ENCODE measurements at places on chromosomes 3 and 15.
A peak's percentile ranks its signal among the peaks of the same experiment; 100 is the strongest.

GRCh38 chr3:73597476-73597875 is 27.3 kb downstream of the PDZRN3 start:
- DNase-seq, result no peak

- peak; percentile 32 for DNase-seq
These were observed 18.3 kb downstream of the DUOX2 start for GRCh38 chr15:45095661-45096060.

DNA sequence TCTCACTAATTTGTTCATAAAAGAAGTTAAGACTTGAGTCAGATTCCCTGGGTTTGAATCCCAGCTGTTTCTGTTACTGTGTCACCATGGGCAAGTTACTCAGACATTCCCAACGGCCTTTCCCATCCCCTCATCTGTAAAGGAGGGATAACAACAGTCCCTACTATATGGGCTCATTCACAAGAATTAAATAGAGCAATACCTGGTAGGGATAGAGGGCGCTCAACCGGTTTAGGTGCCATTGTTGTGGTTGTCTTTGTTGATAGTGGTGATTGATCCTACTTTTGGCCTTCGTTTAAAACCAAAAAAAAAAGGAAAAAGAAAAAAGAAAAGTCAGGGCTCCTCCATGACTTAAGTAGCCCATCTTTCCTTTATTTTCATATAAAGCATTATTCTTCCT is 563.1 kb downstream of the GRM7 start:
- no peak for DNase-seq

GRCh38 chr3:109382588-109382987 is 45.2 kb upstream of the DPPA4 start:
- no peak for DNase-seq

- no peak for DNase-seq
These were observed 316.7 kb upstream of the AGTR1 start for GRCh38 chr3:148381051-148381450.

- DNase-seq, result peak; percentile 69
These were observed 202.8 kb downstream of the SV2B start for GRCh38 chr15:91302588-91303439.

GRCh38 chr15:76386926-76387325 is 50.4 kb downstream of the ISL2 start:
- DNase-seq, result no peak

- DNase-seq, result peak; percentile 84
These were observed 560 bp downstream of the ST6GAL1 start for GRCh38 chr3:186930641-186931531.

DNA sequence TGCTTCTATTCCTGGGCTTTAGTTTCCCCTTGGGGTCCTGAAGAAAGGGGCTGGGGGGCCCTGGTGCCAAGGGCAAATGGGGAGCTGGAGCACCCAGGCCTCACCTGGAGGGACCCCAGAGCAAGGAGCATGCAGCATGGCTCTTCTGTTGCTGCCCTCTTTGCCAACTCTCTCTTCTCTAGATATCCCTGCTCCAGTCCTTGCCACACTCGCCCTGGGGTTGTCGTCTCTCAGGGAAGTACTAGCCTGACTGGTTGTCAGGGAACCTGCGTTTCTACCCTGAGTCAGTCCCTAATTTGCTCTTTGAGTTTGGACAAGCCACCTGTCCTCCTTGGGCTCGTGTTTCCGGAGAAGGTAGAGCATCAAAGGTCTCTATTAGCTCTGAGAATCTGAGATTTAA is 63.7 kb upstream of the UBE2Q2 start:
- DNase-seq, result peak; percentile 26

GRCh38 chr15:61057830-61058529 is 171.1 kb downstream of the RORA start:
- no peak for DNase-seq

DNA sequence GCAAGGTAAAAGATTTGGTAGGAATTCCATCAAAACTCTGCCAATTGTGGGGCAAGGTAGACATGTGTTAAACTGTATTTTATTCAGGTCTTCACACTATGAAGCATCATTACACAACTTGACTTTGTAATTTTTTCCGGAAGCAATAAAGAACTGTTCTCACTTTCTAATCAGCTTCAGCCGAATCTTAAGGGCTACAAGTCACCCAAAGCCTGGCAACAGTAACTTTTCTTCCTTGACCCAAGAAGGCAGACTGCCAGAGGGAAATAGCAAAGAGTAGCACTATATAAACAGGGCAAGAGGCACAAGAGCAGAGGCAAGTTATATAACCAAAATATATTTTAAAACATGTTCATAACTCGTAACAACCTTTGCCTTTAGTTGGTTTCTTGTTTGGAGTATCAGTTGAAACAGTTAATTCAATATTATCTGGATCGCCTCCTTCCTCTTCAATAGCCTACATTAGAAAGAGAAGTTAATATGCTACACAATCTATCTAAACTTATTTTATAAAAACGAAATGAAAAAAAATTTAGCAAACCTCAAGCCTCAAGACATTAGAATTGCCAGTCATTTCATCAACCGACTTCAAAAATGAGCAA is 1.4 kb downstream of the SLTM start:
- no peak for DNase-seq

DNA sequence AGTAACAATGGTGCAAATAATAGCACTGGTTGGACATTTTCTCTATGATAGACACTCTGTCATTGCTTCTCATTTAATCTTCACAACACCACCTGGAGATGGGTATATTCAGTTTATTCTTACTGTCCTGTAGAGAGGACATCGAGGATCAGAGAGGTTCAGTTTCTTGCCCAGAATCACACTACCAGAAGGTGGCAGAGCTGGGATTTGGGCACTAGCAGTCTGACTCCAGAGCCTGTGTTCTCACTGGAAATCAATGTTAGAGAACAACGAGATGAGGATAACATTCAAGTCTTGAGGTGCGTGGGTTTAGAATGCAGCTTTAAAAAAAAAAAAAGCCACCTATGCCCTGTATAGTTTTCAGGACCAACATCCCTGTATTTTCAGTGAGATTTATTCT is 127.8 kb downstream of the SYNPR start:
- no peak for DNase-seq

DNA sequence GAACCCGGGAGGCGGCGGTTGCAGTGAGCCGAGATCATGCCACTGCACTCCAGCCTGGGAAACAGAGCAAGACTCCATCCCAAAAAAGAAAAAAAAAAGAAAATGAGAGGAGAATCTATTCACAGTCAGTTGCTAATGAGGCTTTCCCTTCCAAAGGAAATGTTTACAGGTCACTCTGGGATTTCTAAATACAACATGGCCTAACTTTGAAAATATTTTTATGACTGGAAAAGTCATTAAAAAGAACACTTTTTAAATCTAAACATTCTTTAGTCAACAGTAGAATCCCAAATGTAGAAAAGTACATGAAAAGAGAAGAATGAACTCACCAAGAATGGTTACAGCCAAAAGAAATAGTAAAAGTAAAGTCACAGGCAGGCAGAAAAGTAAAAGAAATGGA is 78.6 kb downstream of the PLD1 start:
- no peak for DNase-seq

GRCh38 chr3:46252980-46253379 is 10.7 kb downstream of the CCR3 start:
- DNase-seq, result no peak

DNA sequence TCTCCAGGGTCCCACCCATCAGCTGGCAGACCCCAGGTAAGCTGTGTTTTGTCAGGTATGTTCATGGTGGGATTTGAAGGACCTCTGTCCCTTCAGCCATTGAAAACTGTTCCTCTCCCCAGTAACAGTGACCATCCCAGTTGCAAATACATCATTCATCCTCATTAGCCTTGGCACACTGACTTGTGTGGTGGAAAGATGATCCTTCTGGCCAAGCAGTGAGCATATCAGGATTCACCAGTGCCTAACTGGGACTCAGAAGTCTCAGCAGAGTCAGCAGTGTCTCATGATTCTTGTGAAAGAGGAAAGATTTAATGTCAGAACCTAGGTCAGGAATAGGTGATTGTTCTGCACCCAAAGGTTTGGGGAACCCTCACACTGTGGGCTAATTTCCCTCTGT is 90.2 kb downstream of the DNAJB8 start:
- DNase-seq, result no peak

- no peak for DNase-seq
These were observed 406.5 kb upstream of the CDIN1 start for GRCh38 chr15:36172955-36173354.

GRCh38 chr15:100060276-100060926 is 281.4 kb downstream of the ADAMTS17 start:
- no peak for DNase-seq

GRCh38 chr15:87707071-87707470 is 549.5 kb downstream of the NTRK3 start:
- DNase-seq, result no peak

- no peak for DNase-seq
These were observed 301.0 kb upstream of the SLCO3A1 start for GRCh38 chr15:91552555-91552954.

DNA sequence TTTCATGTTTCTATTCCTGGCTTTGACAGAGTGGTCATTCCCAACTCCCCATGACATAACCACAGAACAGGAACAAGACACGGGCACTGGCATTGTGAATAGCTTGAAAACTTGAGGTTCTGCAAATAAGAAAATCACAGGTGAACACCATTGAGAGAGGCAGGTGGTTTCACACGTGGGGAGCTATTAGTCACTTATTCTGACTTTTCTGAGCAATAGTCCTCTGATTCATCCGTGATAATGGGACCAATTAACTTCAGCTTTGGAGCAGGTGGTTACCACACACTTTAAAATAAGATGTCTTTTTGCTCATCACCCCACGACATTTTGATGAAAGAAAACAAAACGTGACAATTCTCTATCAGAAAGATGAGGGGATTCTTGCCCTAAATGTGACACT is 224.7 kb downstream of the KLF13 start:
- DNase-seq, result no peak

GRCh38 chr15:77974416-77975331 is 102.8 kb downstream of the TBC1D2B start:
- no peak for DNase-seq

- no peak for DNase-seq
These were observed 46.7 kb downstream of the CD200R1L start for GRCh38 chr3:112799946-112800345.

DNA sequence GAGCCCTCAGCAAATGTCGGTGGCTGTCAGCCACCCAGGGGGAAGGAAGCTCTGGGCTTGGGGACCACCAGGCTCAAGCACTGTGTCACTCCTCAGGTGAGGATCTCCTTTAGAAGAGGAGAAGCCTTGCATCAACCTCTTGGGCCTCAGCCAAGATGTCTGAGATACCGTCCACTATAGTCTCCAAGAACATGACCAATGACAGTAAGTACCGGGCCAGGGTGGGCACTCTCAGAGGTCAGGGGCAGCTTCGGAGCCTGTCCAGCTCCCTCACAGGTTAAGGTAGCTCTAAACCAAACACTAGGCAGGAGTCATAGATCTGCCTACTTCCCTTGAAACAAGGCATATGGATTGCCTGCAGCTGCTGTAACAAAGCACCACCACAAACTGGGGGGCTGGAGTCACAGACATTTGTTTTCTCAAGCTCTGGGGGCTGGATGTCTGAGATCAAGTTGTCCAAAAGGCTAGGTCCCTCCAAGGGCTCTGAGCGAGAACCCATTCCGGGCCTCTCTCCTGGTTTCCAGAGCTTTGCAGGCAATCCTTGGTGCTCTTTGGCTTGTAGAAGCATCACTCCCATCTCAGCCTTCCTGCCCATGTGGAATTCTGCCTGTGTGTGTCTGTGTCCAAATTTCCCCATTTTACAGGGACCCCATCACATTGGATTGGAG is 1.3 kb downstream of the CFAP100 start:
- DNase-seq, result no peak

GRCh38 chr15:101433396-101433795 is 56.1 kb downstream of the PCSK6 start:
- peak; percentile 49 for DNase-seq

DNA sequence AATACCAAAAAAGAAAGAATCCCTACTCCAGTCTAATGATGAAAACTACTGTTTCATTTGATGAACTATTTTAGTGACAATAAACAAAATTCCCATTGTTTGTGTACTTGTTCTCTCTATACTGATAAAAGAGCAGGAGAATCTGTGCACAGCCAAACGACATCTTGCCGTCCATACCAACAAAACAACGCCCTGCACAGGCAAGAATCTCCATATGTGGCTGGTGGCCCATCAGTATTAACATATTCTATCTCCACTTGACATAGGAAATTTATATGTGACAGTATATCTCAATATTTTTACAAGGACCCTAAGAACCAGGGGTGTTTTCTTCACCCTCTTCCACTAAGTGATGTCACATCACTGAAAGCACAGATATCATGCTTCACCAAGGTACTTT is 279.5 kb downstream of the ULK4 start:
- DNase-seq, result no peak

GRCh38 chr15:88920186-88920891 is 7.2 kb upstream of the MFGE8 start:
- no peak for DNase-seq

DNA sequence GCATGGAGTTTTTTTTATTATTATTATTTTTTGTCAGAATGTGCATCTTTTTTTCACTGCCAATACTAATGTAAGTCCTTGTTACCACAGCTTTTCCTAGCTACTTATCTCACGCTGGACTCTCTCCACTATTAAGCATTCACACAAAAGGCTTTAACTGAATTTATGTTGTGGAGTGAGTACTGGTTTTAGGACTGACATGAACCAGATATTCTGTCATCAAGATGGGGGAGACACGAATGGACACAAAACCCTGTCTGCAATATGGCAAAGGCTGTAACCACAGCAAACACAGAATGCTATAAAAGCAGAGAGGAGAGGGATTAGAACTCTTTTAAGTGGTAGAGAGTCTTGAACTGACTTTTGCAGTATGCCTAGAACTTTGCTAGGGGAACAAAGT is 592.2 kb upstream of the TBL1XR1 start:
- no peak for DNase-seq

- no peak for DNase-seq
These were observed 36.5 kb upstream of the TIMP4 start for GRCh38 chr3:12195231-12195630.

GRCh38 chr15:74573987-74574386 is 33.0 kb downstream of the ARID3B start:
- no peak for DNase-seq

DNA sequence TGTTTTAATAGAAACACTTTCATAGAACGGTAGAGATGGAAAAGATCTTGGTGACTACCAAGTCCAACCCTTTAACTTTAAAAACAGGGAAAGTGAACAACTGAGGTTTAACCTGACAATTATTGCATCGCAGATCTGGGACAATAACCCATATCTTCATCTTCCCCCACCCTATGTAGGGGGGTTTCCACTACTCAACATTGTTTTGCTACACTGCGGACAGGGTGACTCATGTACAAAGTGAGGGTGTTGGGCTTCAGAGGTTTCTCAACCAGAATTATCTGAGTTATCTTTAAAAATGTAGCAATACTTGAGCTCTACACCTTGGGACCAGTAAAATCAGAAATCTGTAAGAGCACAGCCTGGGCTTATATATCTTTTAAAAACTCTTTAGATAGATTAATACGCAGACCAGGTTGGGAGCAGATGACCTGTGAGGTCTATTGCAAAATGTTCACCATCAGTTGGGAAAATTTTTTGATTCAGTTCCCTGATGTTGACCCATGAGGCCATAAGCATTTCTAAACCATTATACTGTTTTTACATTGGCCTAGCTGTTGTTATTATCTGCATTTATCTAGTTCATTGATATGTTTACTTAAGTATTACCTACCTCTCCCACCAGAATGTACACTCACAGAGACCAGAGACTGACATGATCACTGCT is 103.6 kb upstream of the ICE2 start:
- no peak for DNase-seq

- DNase-seq, result no peak
These were observed 10.9 kb upstream of the FAM107A start for GRCh38 chr3:58588030-58588614.

All from activated CD8-positive, alpha-beta memory T cell treated with anti-CD3 and anti-CD28 coated beads for 24 hours (primary cell).